ENCODE measurements at places on chromosomes 16 and 17. TPM values are rescaled to one million over a fixed set of nuclear protein-coding genes. Genes with fewer than 3 reads are reported as not detected.

Gene RNF43
- polyA plus RNA-seq: 1.2 TPM

Gene TTYH2
- polyA plus RNA-seq: 8.6 TPM

Gene KRTAP1-3
- not detected for polyA plus RNA-seq

Gene IRX6
- polyA plus RNA-seq: 10.8 TPM

Gene NKD1
- polyA plus RNA-seq: 0.22 TPM

Gene ZFP3
- 4.5 TPM for polyA plus RNA-seq

Gene KRT34
- not detected for polyA plus RNA-seq

Gene RFWD3
- 1.8 TPM for polyA plus RNA-seq

Gene PHLPP2
- polyA plus RNA-seq: 0.77 TPM

Gene MYH3
- 1.2 TPM for polyA plus RNA-seq

GRCh38 chr16:50228364-50228868 is 37.9 kb upstream of the ADCY7 start:
- DNase-seq: no peak

- DNase-seq: peak; percentile 73
Measured at GRCh38 chr16:57648581-57649442, 19.3 kb upstream of the ADGRG3 start.

GRCh38 chr17:77909236-77909635 is 49.3 kb upstream of the TNRC6C start:
- peak; percentile 57 for DNase-seq

DNA sequence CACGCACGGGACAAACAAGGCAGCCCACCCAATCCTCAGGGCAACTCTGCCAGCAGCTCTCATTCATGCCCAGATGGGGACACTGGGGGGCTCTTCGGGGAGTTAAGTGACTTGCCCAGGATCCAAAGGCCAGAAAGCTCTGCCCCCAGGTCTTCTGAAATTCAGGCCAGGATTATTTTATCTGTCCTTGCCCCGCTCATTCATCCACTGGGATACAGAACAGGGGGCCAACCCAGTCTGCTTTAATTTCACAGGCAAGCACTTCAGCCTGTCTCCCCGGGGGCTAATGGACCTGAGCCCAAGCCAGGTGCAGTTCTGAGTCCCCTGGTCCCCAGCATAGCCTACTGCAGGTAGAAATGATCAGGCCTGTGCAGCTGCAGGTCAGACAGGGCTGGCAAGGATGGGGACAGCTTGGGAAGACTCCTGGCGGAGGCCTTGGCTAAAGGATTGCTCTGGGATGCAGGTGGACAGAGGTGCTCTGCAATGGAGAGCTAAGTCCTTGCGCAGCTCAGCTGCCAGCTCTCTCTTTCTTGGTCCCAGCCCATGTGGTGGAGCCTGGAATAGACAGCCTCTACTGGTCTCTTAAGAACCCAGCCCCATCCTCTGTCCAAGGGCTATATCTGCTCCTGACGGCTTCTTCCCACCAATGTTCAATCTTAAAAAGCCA is 766 bp upstream of the B3GNT9 start:
- no peak for DNase-seq

GRCh38 chr17:47633996-47634395 is 15.7 kb upstream of the KPNB1 start:
- DNase-seq: no peak

- DNase-seq: no peak
Measured at GRCh38 chr17:13576661-13577526, 24.8 kb downstream of the HS3ST3A1 start.

DNA sequence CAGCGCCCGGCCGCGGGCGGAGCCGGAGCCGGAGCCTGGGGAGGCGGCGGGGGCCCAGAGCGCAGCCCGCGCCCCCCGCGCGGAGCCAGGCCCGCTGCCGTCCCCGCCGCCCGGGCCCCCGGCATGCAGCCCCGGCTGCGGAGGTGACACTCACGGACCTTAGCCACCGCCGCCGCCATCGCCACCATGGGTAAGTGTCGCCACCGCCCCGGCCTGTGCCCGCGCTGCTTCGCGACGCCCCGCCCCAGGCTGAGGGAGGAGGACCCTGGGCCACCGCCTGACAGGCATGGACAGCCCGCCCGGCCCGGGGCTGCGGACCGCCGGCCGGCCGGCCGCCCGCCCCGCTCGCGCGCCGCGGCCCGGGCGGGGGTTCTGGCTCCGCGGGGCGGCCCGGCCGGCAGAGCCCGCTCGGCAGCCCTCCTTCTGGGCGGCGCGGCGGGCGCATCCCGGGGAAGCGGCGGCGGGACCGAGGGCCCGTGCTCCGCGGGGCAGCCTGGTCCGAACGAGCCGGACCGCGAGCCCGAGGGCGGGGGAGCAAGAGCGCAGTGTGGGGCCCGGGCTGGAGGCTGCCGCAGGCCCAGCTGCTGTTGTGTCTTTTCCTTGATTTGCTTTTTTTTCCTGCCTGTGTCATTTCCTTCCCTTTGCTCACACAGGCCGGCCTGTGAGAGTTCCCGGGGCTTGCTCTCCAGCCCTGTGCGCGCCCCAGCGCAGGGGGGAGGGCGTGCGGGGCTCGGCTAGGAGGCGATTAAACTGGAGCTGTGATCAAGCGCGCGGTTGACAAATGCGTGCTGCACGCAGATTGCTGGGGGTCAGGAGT is 565 bp downstream of the MAP3K3 start:
- peak; percentile 73 for DNase-seq

DNA sequence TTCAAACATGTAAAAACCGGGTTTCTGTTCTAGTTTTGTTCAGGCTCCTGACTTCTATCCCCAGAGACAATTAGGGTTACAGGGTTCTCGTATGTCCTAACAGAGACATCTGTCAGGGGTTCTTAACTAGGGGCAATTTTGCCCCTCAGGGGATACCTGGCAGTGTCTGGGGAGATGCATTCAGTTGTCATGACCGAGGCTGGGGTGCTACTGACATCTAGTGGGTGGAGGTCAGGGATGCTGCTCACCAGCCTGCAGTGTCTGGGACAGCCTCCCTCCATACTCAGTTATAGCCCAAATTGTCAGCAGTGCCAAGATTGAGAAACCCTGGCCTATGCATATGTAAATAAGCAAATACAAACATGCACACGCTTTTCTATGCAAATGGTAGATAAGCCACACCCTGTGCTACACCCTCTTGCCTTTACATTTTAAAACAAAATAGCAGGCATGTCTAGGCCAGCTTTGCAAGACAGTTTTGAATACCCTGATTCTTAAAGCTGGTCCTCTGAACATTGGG is 37.4 kb downstream of the CLEC16A start:
- no peak for DNase-seq

GRCh38 chr17:43669971-43670644 is 8.4 kb upstream of the MEOX1 start:
- no peak for DNase-seq

GRCh38 chr17:73798111-73798748 is 154.0 kb upstream of the SDK2 start:
- DNase-seq: no peak

DNA sequence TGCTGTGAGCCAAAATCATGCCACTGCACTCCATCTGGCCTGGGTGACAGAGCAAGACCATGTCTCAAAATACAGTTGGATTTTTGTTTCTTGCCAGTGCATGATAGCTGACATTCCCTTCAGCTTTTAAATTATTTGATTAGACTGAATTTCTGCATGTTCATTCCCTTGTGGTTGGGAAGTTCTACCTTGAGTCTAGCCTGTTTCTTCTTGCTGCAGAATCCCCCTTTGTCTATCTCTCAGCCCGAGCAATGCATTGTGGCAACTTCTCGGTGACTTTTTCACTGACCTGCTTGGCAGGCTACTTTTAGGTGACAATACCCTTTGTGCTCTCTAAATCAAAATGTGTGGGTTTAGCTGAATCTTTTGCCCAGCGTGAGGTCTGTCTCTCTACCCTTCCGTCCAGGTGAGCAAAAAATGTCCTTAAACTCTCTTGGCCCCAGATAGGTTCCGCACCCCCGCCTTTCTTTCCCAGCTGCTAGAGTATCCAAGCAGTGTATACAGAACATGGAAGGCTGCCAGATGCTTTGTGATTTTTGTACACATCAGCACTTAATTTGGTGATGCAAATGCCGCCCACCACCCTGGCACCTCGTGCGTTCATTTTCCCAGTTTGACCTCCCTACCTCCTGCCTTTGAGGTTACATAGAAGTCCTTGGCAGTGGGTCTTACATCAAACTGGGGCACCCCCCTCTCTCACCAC is 130.2 kb downstream of the ABCC6 start:
- DNase-seq: no peak

- no peak for DNase-seq
Measured at GRCh38 chr16:84087466-84088151, 29.1 kb downstream of the MBTPS1 start.

DNA sequence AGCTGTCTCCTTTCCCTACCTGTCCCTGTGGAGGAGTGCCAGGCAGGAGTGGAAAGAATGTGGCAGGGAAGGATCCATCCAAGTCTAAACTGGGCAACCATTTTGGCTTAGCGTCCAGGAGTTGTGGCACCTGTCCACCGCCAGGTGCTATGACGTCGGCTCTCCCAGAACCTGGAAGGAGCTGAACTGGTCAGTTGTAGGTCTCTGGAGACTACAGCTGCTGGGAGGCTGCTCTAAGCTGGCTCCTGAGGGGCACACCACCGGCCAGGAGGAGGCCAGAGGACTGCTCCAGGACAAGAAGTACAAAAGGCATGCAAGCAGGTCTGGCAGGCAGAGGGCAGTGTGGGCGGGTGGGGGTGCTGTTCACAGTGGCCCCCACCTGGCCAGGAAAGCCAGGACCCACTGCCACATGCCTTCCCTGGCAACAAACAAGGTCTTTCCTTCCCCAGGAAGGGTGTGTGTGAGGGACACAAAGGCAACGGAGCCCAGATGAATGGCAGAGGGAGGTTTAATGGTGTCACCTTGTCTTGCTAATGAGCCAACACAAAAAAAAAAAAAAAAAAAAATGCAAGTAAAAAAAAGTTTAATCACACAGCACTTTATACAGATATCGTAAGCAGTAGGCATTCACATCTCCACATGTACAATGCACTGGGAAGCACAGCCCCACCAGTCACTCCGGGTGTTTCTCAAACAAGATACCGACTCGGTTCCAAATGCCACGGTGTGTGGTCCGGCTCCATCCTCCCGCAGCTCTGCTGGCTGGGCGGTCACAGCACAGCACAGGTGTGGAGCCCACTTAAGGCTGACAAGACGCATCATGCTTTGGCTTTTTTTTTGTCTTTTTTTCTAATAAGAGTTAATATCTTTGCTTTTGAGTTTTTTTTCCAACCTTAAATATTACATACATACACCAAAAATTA is 4.8 kb downstream of the SPHK1 start:
- no peak for DNase-seq

DNA sequence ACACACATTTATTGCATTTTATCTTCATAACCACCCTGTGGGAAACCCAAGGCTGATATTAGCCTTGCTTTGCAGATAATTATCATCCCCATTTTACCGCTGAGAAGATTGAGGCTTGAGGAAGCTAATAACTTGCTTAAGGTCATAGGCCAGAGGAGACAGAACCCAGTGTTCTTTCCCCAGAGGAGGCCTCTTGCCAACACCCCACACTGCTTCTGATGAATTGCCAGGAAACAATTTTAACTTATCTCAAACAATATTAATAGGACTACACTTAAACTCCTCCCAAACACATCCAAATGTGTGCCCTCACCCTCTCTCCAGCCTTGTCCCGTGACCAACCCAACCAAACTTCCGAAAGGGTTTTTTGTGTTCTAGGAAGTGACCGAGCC is 2.1 kb upstream of the SPG7 start:
- no peak for DNase-seq

DNA sequence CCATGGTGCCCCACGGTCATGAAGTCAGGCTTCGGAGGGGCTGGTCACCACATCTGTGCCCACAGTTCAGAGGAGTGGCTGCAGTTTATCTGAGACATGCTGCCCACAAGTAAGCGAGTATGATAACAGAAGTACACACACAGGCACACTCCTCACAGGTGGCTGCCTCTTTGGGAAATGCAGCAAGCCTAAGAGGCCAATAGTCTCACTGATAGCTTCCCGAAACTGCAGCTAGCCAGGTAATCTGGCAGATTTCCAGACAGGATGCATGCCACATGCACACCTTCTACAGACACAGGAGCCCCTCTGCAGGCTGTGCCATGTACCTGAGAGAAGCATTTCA is 12.6 kb upstream of the GFOD2 start:
- DNase-seq: no peak

DNA sequence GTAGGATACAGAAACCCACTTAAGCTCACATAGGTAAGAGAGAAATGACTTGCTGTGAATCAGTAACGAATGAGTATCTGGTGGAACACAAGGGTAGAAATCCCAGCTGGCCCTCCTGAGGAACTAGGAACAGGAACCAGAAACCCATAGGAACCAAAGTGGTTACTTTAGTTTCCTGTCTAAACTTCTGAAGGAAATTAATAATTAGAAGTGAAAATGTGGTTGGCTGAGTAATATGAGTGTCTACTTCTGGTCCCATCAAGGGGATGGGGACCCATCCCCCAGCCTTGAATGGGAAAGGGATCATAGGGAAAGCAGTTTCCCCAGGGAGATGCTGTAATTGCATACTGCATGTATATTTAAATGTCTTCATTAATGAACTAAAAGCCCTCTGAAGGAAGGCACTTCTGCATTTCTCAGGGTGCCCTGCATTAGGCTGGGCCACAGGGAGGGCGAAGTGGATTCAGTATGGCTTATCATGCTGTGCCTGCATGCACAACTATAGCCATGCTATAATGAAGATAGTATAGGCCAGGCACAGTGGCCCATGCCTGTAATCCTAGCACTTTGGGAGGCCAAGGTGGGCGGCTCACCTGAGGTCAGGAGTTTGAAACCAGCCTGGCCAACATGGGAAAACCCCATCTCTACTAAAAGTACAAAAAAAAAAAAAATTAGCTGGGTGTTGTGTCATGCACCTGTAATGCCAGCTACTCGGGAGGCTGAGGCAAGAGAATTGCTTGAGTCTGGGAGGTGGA is 45.6 kb downstream of the CYB5B start:
- no peak for DNase-seq

Measured in heart right ventricle (tissue), 16 donors.